ENCODE measurements at places on chromosomes 3 and 15.
A peak's percentile ranks its signal among the peaks of the same experiment; 100 is the strongest.

GRCh38 chr15:57442335-57442734 is 66.0 kb downstream of the CGNL1 start:
- DNase-seq: no peak

DNA sequence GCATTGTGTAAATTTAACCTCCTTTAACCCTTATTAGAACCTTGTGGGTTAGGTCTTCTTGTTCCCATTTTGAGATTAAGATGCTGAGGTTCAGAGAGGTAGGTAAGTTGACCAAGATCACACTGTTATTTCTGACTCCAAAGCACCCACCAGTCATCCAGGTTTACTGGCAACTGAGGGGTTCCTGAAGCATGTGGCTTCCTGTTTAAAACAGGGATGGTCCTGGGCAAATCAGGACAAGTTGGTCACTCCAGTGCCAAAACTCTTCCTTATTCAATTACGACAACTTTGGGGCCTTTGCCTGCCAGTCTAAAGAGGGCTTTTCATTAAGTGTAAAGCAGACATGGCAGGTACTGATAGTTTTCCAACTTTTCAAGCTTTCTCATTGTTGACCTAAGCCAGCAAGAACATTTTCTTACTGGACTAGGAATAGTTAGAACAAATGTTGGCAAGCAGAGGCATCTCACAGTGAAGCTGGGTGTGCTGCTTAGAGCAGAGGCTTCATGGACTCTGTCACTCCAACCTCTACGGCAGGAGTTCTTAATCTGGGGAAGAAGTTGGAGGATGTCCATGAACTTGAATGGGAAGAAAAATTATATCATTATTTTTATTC is 149.4 kb upstream of the ADAMTS9 start:
- no peak for DNase-seq

DNA sequence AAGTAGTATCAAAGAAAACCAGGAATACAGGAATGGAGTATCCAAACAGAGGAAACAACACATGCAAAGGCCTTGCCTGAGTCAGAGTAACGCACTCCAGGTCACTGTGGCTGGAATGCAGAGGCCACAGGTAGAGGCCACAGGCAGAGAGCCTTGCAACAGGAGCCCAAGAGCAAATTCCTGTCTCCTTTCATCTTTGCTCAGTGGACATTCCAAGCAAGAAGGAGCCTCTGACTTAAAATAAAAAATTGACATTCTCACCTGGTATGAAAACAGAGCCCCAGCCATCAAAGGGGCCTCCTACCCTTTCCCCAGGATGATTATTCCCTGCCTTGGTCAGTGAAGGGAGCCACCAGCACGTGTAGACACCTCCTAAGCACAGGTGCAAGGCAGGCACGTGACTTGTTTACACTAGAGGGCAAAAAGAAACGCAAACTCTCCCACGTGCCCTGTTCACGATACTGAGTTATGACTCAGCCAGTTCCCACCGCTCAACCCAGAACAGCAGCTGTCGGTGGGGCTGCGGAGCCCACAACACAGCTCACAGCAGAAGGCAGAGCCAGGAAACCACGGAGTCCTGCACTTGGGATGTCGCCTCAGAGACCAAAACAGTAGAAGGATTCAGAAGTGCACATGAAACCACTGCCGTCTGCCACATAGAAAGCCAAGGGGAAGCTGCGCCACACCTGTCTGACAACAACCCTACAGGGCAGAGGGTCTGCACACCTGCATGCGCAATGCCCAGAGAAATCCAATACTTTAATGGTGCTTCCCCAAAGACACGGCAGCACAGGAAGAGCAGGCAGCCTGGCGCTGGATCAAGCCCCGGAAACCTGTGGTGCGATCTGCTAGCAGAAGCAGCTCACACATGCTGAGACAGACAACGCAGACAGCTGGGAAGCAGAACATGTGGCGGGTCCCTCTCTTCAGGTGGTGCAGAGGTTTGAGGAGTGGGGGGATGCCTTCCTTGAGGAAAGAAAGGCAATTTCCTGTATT is 52.1 kb downstream of the ITGB5 start:
- peak; percentile 94 for DNase-seq

DNA sequence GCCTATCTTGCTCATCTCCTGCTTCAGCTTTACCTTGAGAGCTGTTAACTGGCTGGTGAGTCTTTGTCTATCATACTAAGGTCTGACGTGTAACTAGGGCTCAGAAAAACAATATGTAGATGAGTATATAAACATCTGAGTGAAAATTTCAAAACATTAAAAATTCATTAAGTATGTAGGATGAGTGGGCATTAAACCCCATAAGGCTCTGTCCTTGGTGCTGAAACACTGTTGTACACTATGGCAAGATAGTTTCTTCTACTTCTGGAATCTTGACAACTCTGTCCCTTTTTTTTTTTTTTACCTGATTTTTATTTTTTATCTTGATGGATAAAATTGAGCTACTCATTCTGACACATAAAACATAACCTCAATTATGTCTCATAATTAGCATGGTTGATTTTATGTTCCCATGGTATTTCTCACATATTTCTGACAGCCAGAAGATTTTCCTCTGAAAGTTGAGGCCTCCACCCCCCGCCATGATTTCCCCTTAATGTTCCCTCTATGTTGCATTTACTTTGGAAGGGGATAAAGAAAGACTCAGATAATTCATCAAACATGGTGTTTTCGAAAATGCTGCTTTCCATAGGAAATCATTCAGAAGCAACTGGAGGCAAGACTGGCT is 54.3 kb downstream of the DGKG start:
- peak; percentile 79 for DNase-seq

DNA sequence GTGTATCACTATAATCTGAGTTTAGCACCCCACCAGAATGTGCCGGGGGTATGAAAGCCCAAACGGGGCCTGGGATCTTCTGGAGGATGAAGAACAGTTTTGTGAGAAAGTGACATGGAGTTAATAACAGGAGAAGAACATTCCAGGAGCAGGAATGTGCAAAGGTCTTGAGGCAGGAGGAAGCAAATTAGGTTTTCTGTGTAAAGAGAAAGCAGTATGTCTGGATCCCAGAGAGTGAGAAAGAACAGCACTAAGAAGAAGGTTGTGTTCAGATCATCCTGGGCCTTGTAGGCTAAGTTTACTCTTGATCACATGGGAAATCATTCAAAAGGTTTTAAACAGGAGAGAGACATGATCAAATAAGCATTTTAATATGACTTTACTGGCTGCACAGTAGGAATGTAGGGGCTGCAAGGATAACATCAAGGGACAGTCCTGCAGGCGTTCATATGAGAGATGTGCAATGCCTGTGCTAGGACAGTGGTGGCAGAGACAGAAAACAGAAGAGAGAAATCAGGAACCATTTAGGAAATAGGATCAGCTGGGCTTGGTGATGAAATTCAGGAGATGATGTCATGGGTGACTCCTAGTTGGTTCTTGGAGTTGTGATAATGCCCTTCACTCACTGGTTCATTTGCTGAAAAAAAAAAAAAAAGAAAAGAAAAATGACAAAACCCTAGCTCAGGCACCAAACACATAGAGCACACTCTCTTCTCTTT is 113.5 kb downstream of the TNIK start:
- peak; percentile 29 for DNase-seq

DNA sequence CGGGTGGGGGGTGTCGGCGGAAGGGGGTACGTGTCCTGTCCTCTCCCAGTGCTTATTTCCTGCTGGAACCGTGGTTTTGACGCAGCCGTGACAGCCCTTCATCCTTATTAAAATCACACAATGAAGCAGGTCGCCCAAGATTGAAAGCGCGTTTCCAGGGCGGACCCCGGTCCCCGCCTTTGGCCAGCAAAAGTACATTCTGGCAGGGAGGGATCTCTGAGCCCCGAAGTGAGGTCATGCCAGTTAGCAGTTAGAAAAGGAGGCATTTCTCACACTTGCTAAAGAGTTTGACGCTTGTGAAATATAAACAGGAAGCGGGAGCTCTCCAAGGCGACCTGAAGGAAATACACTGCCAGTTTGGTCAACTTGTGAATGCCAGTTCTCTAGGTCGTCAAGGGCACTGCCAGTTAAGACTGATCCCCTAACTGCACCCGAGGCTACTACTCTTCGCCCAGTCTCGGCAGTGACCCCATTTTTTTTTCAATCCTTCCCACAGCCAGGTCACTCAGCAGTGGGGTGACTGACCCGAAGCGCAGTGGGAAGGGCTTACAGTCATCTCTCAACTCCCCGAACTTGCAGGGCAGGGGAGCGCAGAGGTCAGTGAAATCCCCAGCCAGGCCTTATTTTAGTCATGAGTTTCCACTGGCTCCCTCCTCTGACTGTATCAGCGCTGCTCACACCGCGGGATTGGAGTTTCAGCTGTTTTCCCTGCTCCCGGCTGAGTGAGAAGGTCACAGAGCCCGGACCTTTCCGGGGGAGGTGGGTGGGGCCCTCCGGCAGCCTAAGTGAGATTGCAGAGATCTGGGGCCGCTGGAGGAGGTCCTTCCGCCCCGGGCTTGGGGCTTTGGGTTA is 2.0 kb upstream of the BHLHE40 start:
- DNase-seq: peak; percentile 90

- peak; percentile 41 for DNase-seq
Measured at GRCh38 chr3:33250712-33251111, 26.5 kb upstream of the FBXL2 start.

GRCh38 chr3:169143506-169143905 is 520.0 kb downstream of the MECOM start:
- no peak for DNase-seq

- DNase-seq: no peak
Measured at GRCh38 chr3:182848906-182849305, 55.6 kb downstream of the ATP11B start.

- DNase-seq: no peak
Measured at GRCh38 chr3:66320390-66320789, 99.6 kb downstream of the SLC25A26 start.

DNA sequence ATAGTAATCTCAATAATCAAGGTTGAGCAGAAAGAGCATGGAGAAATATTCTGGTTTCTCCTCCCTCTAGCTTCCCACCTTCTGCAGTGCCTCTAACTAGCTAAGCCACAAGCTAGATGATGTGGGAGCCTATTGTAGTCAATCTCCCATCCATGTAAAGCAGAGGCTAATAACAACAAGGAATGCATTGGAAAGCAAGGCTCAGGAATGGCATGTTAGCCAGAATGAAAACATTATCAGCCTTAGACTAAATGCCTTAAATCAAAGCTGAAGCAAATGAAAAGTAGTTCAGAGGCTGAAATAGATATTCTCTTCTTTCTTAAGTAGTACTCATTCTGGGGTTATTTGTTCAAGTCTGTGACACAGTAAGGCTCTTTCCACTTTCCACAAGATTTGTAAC is 350.3 kb upstream of the DPPA4 start:
- DNase-seq: peak; percentile 88

DNA sequence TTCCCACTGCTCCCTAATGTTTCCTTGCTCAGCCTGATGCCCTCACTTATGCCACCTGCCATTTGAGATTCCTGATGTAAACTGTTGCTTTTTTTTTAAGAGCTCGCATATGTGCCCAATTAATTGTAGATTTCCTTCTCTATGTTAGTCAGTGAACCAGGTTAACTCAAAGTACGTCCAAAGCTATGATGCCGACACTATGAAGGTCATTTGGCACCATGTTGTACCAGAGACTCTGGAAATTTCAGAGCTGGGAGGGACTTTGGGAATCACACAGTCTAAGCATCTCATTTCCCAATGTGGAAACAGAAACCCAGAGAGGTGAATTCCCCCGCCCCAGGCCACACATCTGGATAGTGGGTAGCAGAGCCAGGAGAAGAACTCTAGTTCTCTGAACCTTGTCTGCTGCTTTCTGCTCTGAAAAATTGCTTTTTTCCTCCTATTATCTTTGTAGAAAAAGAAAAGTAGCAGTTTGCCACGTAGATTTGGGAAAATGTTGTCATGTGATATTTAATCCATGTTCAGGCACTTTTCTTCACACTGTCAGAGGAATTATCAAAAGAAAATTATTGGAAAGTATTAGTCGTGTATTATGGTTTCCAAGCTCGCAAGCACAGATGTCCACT is 38.5 kb upstream of the TNFAIP8L3 start:
- no peak for DNase-seq

DNA sequence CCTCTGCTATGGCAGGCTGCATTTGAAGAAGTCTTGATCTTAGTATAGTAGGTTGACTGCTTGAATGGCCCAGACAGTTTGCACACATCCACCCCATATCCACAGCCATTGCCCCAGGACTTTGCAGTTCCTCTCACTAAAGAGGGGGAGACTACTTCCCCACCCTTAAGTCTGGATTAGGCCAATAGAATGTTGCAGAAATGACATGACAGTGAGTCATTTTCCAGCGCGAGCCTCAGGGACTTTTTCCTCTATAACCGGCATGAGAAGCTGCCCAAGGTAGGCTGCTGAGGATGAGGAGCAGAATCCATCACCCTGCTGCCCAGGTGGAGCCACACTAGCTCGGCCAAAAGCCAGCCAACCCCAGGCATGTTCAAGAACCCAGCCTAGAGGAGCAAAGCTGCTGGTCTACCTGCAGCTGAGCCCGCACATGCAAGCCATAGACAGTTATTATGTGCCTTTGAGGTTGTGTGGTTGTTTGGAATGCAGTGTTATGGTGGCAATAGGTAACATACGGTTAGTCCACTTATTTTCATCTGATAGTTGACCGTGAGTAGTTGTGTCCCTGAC is 113.9 kb downstream of the TLE3 start:
- peak; percentile 33 for DNase-seq

DNA sequence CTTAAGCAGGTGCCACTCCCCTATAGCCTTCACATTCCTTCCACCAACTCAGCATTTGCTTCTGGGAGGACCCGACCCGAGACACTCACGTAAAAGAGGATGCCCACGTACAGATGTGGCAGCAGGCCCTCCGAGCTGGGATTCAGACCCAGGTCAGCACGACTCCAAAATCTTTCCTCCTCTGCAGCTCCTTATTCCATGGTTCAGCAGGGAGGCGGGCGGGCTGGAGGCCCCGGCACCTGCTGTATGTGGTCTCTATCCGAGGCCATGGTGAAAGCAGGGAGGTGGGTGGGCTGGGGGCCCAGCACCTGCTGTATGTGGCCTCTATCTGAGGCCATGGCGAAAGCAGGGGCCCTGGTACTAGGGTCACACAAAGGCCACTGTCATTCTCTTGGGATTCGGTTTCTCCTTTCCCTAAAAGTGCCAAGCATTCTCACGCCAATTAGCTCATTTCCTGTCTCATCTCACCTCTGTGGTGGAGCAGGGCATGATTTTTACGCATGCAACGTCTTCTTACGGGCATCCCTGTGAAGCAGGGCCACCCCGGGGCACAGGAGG is 5.9 kb upstream of the MUC4 start:
- DNase-seq: no peak

DNA sequence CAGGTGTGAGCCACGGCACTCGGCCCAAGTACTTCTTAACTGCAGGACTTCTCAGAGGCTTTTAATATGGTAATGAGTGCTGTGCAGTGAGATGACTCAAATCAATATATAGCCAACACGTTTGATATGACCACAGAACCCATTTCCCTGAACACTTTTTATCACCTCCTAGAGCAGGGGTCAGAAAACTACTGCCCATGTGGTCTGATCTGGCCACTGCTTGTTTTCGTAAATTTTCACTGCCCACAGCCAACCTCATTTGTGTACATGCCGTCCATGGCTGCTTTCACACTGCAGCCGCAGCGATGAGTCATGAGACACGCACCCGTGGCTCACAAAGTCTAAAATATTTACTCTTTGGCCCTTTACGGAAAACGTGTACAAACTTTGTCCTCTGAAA is 179.2 kb downstream of the RORA start:
- peak; percentile 89 for DNase-seq

GRCh38 chr3:194272221-194272620 is 78.9 kb downstream of the CPN2 start:
- DNase-seq: no peak
